ENCODE measurements at places on chromosomes 16 and 17.

- H3K4me3 ChIP-seq, result no peak overlapping the region
- no peak for DNase-seq
- H3K36me3 ChIP-seq, result peaks cover 31% of the 10 kb centered on the region
- H3K4me1 ChIP-seq, result no peaks in the 10 kb centered on the region
- no peaks in the 10 kb centered on the region for H3K27me3 ChIP-seq
- H3K27ac ChIP-seq, result no peak overlapping the region
These were observed 14.0 kb downstream of the VPS53 start for GRCh38 chr17:700504-701094.

- H3K27me3 ChIP-seq, result no peaks in the 10 kb centered on the region
- no peak overlapping the region for H3K4me3 ChIP-seq
- H3K36me3 ChIP-seq, result no peaks in the 10 kb centered on the region
- H3K4me1 ChIP-seq, result no peaks in the 10 kb centered on the region
- no peak overlapping the region for H3K27ac ChIP-seq
These were observed 717.8 kb downstream of the MAF start for GRCh38 chr16:78882751-78883150.

- peak overlapping the region; percentile 95 for H3K4me3 ChIP-seq
- peaks cover 51% of the 10 kb centered on the region for H3K4me1 ChIP-seq
- H3K36me3 ChIP-seq, result peaks cover 37% of the 10 kb centered on the region
- H3K27me3 ChIP-seq, result no peaks in the 10 kb centered on the region
- H3K27ac ChIP-seq, result no peak overlapping the region
These were observed 452 bp upstream of the E2F4 start for GRCh38 chr16:67191411-67191994.

DNA sequence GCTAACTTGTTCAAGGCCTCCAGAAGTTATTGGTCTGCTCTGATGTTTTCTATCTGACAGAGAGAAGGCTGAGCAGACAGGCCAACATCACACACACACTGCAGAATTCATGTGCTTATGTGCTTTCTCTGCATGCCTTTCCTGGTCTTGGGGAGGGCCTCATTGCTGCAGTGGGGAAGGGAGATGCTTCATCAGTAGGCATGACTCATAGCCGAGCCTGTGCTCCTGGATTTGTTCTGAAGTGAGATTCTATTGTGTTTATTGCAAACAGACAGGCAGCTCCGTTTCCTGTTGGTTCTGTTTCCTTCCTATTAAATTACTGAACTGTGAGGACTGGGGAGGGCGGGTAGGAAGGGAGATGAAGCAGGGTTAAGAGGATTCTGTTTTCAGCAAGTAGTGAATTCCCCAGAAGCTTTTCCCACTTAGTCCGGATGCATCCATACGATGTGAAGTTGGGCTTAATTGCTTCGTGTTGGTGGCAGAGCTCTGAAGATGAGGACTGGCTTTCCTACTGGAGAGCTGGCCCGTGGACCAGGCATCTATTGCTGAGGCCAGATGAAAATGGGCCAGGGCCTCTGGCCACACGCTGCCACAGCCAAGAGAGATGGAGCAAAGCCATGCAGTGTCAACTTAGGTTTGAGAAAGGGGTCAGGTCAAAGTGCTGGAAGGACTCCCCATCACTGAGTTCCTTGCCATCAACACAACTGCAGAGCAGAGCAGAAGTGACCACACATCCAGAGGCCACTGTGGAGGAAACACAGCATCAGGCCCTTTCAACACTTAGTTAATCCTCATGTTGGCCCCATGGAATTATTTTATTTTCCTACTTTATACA lies 179.3 kb downstream of the UTP18 start:
- no peak overlapping the region for H3K4me3 ChIP-seq
- no peak overlapping the region for H3K27ac ChIP-seq
- DNase-seq, result no peak
- no peaks in the 10 kb centered on the region for H3K36me3 ChIP-seq
- peaks cover 37% of the 10 kb centered on the region for H3K4me1 ChIP-seq

- no peak overlapping the region for H3K4me3 ChIP-seq
- DNase-seq, result no peak
- no peaks in the 10 kb centered on the region for H3K36me3 ChIP-seq
- peaks cover 3% of the 10 kb centered on the region for H3K4me1 ChIP-seq
These were observed 24.1 kb upstream of the MPHOSPH6 start for GRCh38 chr16:82194086-82194485.

GRCh38 chr17:75769536-75769935 lies 4.5 kb upstream of the GALK1 start:
- H3K27me3 ChIP-seq, result no peaks in the 10 kb centered on the region
- no peak overlapping the region for H3K27ac ChIP-seq

DNA sequence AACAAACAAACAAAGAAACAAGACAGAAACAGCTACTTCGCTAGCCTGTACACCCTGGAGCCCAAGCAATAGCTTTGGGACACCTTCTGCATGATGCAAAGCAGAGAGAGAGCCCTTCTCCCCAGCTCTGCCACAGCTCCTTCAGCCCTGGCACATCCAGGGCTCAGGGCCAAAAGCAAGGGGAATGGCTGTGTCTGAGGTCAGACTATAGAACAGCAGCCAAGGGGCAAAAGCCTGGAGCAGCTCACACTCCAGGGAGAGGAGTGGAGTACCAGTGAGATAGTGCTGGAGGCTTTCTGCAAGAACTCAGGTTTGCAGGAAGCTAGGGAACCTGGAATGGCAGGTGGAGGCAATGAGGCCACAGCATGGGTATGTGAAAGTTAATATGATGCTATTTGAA lies 11.6 kb upstream of the SEPHS2 start:
- H3K4me1 ChIP-seq, result peaks cover 40% of the 10 kb centered on the region
- DNase-seq, result no peak
- H3K27me3 ChIP-seq, result no peaks in the 10 kb centered on the region
- H3K4me3 ChIP-seq, result no peak overlapping the region
- no peak overlapping the region for H3K27ac ChIP-seq

- DNase-seq, result no peak
- H3K4me1 ChIP-seq, result no peaks in the 10 kb centered on the region
- H3K27ac ChIP-seq, result no peak overlapping the region
- H3K36me3 ChIP-seq, result no peaks in the 10 kb centered on the region
- no peak overlapping the region for H3K4me3 ChIP-seq
These were observed 184.5 kb downstream of the TANC2 start for GRCh38 chr17:63150490-63150889.

- peaks cover 71% of the 10 kb centered on the region for H3K4me1 ChIP-seq
- no peak overlapping the region for H3K4me3 ChIP-seq
- no peaks in the 10 kb centered on the region for H3K36me3 ChIP-seq
- no peak overlapping the region for H3K27ac ChIP-seq
- no peak for DNase-seq
These were observed 29.9 kb upstream of the TNS4 start for GRCh38 chr17:40531051-40531991.

GRCh38 chr17:75260641-75261335 lies 618 bp downstream of the GGA3 start:
- peaks cover 35% of the 10 kb centered on the region for H3K4me1 ChIP-seq
- no peak for DNase-seq
- peak overlapping the region; percentile 90 for H3K4me3 ChIP-seq
- H3K27ac ChIP-seq, result peak overlapping the region; percentile 96

- H3K4me1 ChIP-seq, result no peaks in the 10 kb centered on the region
- H3K27ac ChIP-seq, result no peak overlapping the region
- DNase-seq, result no peak
- no peaks in the 10 kb centered on the region for H3K27me3 ChIP-seq
- no peak overlapping the region for H3K4me3 ChIP-seq
- no peaks in the 10 kb centered on the region for H3K36me3 ChIP-seq
These were observed 114.0 kb downstream of the SPECC1 start for GRCh38 chr17:20123209-20123608.

DNA sequence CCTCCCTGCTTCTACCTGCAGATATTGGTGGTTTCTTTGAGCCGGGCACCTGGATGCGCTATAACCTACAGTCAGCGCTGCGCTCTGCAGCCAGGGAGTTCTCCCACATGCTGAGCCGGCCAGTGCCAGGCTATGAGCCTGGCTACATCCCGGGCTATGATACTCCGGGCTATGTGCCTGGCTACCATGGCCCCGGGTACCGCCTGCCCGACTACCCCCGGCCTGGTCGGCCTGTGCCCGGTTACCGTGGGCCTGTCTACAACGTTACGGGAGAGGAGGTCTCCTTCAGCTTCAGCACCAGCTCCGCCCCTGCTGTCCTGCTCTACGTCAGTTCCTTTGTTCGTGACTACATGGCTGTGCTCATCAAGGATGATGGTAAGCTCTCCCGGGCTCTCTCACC lies 13.2 kb downstream of the CNTNAP1 start:
- no peak overlapping the region for H3K27ac ChIP-seq
- no peak overlapping the region for H3K4me3 ChIP-seq
- DNase-seq, result no peak
- H3K27me3 ChIP-seq, result no peaks in the 10 kb centered on the region
- no peaks in the 10 kb centered on the region for H3K4me1 ChIP-seq
